ENCODE measurements at places on chromosomes 4 and X.

GRCh38 chr4:48804584-48805301 lies 24.7 kb upstream of the FRYL start:
- no peak for DNase-seq

GRCh38 chr4:73053974-73054480 lies 15.5 kb downstream of the COX18 start:
- no peak for DNase-seq

GRCh38 chr4:90328558-90328957 lies 201.4 kb downstream of the CCSER1 start:
- no peak for DNase-seq

- no peak for DNase-seq
Measured at GRCh38 chr4:111633663-111634266, 511.5 kb upstream of the FAM241A start.

DNA sequence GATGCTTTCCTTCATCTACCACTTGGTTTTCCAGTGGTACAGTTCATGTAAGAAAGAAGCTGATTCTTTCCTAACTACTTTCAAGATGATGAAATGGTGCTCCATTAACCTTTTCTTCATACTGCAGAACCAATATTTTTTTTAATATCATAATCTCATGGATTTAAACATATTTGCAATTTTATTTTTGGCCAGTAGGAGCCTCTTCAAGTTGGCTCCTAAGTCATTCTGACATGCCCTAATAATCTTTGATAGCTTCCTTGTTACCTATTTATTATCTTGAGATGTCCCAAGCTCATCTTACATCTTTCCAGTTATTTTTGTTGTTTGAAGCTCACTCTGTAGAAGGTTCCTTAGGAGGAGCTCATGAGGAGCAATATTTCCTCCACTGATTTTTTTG lies 170.2 kb downstream of the APBB2 start:
- DNase-seq: no peak

DNA sequence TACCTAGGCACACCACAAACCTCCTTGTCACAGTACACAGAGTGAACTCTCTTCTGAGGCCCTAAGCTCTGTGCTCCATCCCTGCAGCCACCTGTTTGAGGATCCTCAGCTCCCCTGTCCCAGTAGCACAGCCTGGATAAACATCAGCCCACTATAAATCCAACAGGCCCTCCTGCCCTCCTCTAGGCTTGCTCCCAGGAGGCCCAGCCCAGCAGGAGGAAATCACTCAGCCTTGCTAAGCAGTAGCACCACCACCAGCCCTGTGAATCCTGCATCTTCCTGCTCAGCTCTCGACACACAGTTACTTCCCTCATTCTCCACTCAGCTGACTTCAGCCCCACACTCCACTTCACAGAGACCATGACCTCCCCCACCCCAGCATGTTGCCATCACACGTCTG lies 273.9 kb downstream of the BCOR start:
- DNase-seq: no peak

DNA sequence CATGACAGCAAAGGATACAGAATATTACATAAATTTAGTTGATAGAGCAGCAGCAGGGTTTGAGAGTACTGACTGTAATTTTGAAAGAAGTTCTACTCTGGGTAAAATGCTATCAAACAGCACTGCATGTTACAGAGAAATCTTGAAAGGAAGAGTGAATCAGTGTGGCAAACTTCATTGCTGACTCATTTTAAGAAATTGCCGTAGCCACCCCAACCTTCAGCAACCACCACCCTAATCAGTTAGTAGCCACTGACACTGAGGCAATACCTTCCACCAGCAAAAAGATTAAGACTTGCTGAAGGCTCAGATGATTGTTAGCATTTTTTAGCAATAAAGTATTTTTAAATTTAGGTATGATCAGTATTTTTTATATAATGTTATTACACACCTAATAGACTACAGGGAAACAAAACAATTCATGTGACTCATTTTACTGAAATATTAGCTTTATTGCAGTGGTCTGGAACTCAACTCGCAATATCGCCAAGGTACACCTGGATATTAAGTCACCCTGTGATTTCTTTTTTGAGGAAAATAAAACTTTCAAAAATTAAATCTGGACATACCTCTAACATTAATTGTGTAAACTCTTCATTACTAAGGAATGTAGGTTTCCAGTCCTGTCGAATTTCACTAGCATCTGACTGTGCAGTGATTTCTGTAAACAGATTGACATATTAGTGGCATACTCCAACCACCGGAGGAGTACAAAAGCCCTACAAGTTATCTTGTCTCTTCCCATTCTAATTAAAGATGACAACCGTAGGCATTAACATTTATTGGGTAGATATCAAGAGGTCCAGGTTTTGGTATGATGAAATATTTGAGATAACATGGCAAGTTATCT lies 71.1 kb downstream of the CLOCK start:
- no peak for DNase-seq

DNA sequence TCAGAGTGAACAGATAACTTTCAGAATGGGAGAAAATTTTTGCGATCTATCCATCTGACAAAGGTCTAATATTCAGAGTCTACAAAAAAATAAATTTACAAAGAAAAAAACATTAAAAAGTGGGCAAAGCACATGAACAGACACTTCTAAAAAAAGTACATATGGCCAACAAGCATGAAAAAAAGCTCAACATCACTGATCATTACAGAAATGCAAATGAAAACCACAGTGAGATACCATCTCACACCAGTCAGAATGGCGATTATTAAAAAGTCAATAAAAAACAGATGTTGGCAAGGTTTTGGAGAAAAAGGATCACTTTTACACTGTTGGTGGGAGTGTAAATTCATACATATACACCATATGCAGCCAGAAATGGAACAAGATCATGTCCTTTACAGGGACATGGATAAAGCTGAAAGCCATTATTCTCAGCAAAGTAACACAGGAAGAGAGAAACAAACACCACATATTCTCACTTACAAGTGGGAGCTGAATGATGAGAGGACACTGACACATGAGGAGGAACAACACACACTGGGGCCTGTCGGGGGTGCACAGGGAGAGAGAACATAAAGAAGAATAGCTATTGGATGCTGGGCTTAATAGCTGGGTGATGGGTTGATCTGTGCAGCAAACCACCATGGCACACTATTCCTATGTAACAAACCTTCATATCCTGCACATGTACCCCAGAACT lies 41.6 kb upstream of the ITM2A start:
- DNase-seq: no peak

DNA sequence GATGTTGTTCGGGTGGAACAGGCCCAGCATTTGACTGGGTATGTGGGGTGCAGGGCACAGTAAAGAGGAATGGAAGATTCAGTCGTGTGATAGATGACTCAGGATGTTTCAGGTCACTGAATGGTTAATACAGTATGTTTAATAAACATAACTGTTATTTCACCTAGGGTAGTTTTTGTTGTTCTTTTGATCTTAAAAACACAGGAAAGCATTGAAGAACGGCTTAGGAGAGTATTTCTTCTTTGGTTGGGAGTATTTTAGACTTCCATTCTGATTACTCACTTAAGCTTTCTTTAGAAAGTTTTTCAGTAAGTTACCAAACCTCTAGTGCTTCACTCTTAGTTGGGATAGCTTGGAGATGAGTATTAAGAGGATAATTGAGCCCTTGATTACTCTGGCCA lies 62.3 kb downstream of the STAG2 start:
- DNase-seq: no peak

GRCh38 chr4:90081432-90082144 lies 45.6 kb upstream of the CCSER1 start:
- DNase-seq: no peak
